Non-pigmented ciliary epithelial cell (primary cell): ENCODE measurements at places on chromosomes 12 and 14.

DNA sequence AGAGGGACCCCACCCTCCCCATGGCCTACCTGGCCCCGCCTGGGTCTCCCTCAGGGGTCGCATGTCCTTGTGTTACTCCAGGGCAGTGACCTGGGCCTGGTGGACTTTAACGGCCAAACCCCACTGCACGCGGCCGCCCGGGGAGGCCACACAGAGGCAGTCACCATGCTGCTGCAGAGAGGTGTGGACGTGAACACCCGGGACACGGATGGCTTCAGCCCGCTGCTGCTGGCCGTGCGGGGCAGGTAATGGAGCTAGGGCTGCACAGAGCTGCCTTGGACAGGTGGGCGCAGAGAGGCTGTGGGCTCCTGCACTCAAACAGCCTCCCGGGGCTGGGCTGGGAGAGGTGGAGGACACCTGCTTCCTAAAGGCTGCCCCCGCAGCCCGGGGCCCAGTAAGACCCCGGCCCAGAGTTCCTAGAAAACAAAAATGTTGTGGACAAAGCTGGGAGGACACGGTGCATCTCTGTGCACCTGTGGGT is 21.6 kb downstream of the ASPG start:
- no peak for DNase-seq

DNA sequence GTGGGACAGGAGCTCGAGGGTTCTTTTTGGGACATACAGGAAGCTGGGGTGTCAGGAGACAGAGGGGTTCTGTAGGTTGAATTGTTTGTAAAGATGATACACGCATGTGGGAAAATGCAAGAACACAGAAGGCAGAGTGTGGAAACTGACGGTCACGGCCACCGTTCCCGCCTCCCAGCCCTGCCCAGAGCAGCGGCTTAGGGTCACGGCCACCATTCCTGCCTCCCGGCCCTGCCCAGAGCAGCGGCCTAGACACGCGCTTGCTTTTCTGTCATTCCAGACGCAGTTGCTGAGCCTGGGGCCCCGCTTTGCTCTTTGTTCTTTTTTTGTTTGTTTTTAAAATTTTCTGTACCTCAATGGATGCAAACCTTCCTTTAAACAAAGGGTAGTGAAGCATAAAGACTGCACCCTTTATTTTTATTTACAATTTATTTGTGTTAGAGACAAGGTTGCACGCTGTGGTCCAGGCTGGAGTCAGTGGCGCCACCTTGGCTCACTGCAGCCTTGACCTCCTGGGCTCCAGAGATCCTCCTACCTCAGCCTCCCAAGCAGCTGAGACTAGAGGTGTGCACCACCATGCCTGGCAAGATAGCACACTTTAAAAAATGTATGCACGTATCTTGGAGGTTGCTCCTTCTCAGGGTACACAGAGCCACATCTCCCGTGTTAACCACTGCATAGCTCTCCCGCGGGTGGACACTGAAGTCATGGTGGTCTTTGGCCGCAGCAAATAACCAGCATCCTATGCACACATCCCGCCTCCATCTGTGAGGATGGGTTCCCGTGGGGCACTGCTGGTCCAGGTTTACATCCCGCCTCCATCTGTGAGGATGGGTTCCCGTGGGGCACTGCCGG is 142.3 kb downstream of the ADGRD1 start:
- DNase-seq: no peak

GRCh38 chr14:102218688-102219087 is 79.0 kb downstream of the WDR20 start:
- DNase-seq: no peak

DNA sequence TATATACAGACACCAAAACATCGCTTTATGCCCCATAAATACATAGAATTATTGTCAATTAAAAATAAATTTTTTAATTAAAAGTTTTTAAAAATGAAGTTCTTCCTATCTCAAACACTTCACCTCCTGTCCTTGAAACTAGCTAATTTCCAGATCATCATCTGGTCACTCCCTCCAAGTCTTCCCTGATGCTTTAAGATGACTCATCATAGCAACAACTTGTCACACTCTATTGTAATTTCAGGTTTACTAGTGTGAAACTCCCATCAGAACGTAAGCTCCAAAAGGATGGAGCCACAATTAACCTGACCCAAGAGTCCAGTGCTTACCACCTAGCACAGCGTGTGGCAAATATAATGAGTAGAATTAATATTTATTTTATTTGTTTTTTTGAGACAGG is 16.3 kb downstream of the GXYLT1 start:
- no peak for DNase-seq

- DNase-seq: no peak
Measured at GRCh38 chr14:78752518-78753188, 582.5 kb downstream of the NRXN3 start.

- no peak for DNase-seq
Measured at GRCh38 chr14:50237427-50237826, 6.0 kb upstream of the SOS2 start.

DNA sequence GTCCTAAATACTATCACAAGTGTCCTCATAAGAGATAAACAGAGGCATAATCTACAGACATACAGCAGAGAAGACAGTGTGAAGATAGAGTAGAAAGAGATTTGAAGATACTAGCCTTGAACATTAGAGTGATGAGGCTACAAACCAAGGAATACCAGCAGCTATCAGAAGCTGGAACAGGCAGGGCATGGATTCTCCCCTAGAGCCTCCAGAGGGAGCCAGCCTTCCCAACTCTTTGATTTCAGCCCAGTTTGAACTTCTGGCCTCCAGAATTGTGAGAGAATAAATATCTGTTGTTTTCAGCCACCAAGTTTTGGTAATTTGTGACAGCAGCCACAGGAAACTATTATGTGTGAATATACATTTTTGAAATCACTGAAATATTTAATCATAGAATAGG is 47.2 kb downstream of the CCDC91 start:
- DNase-seq: no peak

DNA sequence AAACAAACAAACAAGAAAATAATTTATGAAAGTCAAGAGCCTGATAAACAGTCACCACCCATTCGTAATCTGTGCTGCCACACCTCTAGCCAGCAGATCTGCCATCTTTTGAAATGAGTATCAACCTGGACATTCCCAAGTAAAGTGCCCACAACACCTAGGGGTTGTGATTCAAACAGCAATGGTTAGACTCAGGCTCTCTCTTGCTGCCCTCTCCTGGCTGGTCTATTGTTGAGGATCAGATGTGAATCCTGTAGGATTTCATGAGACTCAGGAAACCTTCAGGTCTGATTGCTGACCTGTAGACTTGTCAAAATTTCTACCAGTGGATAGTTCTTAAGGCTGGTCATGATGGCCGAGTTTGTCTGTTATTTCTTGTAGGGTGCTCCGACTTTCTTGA is 26.8 kb downstream of the DGLUCY start:
- DNase-seq: no peak
